ENCODE measurements at places on chromosomes 12 and 14.

DNA sequence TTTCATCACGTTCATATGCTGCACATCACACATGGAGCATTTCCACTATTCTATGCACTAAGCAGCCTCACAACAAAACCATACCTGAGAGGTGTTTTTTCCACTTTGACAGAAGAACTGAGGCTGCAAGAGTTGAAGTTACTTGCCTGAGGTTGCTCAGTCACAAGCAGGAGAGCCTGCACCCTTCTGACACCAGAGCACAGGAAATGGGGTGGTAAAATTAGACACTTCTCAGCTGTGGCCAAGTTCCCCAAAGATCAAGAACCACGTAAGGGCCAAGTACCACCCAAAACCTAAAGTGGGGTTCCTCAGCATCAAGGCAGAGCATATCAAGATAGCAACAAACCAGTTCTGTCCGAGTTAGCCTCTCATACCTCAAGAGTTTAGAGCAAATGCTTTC, 185.8 kb downstream of the CAPZA3 start:
- no peak for DNase-seq

DNA sequence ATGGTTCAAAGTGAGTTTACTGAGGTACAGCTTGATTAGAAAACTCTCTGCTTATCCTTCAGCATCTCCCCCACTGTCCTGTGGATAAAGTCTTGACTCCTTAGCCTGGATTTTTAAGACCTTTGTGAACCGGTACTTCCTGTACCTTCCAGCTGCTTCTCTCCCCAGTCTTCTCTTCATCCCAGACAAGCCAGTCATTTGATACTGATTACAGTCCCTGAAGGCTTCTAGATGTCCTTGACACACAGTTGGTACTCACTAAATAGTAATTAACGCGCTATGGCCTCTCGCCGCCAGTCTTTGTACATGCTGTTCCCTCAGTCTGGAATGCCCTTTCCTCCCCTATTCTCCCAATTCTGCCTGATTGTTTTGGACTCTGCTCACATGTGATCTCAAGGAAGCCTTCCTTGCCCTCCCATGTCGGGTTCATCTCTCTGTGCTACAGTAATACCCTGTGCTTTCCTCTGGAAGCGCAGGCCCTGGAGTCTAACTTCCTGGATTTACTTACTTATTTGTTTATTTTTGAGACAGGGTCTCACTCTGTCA, 50.6 kb upstream of the PTGR2 start:
- no peak for DNase-seq

GRCh38 chr12:88111074-88111652, 30.7 kb downstream of the CEP290 start:
- DNase-seq, result peak; percentile 11

- no peak for DNase-seq
These were observed 152.4 kb downstream of the TMX1 start for GRCh38 chr14:51392416-51392815.

DNA sequence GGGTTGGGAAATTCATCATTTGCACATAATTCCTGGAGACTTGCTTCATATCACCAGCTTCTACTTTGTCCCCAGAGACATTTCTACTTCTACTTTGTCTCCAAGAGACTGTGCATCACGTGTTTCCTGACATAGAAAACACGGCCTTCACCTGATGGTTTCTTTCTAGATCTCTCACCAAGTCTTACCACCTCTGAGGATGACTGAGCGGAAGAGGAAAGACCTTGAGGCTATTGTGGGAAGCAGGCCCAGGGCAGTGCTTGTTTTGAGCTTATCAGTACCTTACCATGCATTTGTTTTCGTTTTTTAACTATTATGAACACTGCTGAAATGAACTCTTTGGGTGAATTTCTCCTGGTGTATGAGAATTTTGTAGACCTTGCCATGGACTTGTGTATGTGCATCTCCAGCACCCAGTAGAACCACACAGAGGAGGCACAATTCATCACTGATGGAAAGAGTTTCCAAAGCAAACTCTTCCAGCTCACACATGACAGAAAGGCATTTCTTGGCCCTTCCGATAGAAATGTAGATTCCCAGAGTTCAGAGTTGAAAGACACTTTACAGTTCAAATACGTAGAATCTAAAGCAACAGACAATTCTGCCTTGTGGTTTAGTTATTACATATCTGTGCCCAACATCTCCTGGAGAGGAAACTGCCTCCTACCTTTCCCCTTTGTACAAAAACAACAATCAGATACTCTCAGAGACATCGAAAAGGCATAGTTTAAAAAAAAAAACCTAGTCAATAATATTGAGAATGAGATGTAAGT, 434.7 kb downstream of the FUT8 start:
- DNase-seq, result no peak

- DNase-seq, result no peak
These were observed 66.7 kb downstream of the RALGAPA1 start for GRCh38 chr14:35742442-35742841.

- no peak for DNase-seq
These were observed 476.5 kb upstream of the TBX3 start for GRCh38 chr12:115160271-115161128.

GRCh38 chr12:10614056-10614370, 604 bp upstream of the MAGOHB start:
- no peak for DNase-seq

- peak; percentile 31 for DNase-seq
These were observed 1.1 kb downstream of the BRI3BP start for GRCh38 chr12:124994437-124994975.

GRCh38 chr12:82414044-82414443, 55.7 kb downstream of the METTL25 start:
- DNase-seq, result no peak

DNA sequence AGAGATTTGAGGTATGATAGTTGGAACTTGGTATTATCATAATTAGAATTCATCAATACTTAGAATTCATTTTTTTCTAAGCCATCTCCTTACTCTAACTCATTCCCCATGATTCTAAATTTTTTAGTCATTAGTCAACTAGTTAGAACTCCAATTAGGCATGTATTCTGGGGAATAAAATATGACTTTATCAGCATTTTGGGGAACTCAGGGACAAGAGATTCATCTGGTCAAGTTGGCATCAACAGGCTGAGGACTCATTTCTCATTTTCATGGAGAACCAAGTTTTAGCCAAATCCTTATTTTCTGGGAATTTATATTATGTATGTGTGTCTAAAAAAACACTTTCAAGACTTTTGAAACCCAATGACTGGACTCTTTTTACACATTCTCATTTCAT, 29.2 kb downstream of the DIP2B start:
- DNase-seq, result no peak

All from D341Med (cell line).